ENCODE measurements at places on chromosomes 5 and 9.

- DNase-seq: no peak
Measured at GRCh38 chr5:135481387-135481786, 29.2 kb upstream of the TIFAB start.

GRCh38 chr5:402615-403359 is 40.2 kb upstream of the EXOC3 start:
- no peak for DNase-seq

DNA sequence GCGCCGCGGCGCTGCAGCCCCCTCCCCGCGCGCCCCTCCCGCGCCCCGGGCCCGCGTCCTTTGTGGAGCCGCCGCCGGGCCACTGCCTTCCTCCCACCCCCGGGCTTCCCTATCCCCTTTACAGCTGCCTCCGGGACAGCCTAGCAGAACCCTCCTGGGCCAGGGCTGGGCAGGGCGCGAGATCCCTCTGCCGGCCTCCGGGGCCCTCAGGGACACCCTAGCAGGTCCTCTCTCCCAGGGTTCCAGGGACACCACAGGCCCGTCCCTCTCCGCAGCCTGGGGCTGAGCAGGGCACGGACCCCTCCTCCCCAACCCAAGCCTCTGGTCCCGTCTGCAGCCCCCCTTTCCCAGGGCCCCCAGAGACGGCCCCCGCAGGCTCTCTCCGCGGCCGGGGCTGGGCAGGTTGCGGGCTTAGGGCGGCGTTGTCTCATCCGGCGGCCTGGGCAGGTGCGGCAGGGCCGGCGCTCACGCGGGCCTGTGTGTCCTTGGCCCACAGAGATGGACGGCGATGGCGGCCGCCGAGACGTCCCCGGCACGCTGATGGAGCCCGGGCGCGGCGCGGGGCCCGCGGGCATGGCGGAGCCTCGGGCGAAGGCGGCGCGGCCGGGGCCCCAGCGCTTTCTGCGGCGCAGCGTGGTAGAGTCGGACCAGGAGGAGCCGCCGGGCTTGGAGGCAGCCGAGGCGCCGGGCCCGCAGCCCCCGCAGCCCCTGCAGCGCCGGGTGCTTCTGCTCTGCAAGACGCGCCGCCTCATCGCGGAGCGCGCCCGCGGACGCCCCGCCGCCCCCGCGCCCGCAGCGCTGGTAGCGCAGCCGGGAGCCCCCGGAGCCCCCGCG is 710 bp downstream of the WNK2 start:
- peak; percentile 35 for DNase-seq

DNA sequence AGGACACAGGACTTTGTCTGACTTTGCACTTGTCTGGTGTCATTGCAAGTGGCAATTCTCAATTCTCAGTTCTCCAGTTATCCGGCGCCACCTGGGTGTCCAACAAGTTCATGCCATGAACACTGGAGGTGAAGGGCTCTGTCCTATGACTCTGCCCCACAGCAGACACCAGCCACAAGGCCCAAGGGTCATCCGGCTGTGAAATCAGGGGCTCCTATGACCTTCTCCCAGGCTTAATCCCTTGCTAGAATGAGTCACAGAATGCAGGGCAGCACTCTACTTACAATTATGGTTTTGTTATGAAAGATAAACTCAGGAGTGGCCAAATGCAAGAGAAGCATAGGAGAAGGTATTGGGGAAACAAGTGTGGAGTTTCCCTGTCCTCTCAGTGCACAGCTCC is 392.0 kb downstream of the GADD45G start:
- no peak for DNase-seq

- DNase-seq: no peak
Measured at GRCh38 chr9:87711857-87712800, 13.8 kb upstream of the CTSL start.

GRCh38 chr5:50352382-50352781 is 88.7 kb downstream of the EMB start:
- DNase-seq: no peak

Data from activated T-cell treated with anti-CD3 and anti-CD28 coated beads, Interleukin-2, amount 50 U/mL, for 1 hour (primary cell).